ENCODE measurements at places on chromosomes 16 and 17.

GRCh38 chr17:77242118-77242851 is 101.5 kb downstream of the SEC14L1 start:
- no peak for DNase-seq

- DNase-seq: no peak
These were observed 28.9 kb downstream of the LCMT1 start for GRCh38 chr16:25140459-25140858.

GRCh38 chr17:82930924-82931698 is 91.3 kb upstream of the ZNF750 start:
- DNase-seq: no peak

DNA sequence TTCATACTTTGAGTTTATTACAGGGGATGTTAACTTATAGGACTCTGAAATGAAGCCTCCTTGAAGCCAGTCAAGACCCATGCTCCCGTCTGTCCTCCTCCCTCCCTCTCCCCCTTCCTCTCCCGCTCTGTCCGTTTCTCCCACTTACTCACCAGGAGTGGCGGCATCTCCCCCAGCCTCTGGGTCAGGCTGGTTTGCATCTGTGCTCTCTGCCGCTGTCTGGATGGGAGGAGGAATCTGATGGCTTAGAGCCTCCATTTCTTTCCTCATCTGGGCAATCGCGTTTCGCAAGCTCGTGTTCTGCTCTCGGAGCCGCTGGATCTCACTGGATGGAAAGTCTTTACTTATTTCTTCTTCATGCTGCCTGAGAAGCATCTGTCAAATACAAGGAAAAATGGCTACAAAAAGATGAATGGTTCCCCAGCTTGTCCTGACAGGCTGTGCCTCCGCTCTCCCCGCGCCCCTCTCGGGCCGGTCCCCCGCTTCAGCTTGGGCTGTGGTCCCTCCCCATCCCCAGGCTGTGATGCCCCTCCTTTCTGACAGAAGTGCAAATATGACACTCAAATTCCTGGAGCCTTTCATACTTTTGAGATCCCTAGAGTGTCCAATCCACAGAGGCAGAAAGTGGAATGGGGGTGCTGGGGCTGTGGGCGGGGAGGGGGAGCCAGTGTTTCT is 40.0 kb downstream of the CCDC57 start:
- no peak for DNase-seq

GRCh38 chr16:85002608-85003007 is 8.7 kb downstream of the ZDHHC7 start:
- DNase-seq: no peak
